ENCODE measurements at places on chromosomes 6 and 20.
A peak's percentile ranks its signal among the peaks of the same experiment; 100 is the strongest.

DNA sequence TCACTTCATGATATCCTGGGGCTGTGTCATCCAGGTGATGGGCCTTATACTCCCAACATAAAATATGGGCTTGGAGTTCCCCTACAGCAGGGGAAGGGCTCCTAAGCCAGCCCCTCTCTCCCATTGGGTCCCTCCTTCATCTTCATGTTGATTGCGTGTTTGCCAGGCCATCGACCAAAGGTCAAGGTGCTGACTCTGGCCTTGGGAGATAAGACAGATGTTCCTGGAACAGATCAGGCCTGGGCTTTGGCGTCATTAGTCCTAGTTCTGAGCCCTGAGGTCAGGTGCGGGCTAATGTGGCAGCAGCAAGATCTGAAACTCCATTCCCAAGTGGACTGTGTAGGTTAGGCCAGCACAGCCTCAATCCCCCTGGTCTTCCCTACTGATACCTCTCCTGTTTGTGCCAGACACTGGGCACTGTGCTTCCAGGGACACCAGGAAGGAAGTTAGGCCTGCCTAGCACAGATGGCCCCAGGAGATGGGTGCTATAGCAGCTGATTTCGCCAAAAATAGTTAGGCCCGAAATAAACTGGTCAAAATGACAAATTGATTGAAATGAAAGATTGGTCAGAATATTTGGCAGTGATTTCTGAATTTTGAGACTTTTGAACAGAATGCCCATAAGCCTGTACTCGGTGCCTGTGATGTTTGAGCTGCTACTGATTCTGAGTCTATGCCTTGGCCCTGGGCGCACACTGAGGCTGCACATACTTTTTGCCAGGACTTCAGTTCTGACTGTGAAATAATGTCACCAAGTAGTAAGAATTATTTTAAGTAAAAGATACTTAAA is 28.8 kb downstream of the EPB41L1 start:
- no peak for DNase-seq

DNA sequence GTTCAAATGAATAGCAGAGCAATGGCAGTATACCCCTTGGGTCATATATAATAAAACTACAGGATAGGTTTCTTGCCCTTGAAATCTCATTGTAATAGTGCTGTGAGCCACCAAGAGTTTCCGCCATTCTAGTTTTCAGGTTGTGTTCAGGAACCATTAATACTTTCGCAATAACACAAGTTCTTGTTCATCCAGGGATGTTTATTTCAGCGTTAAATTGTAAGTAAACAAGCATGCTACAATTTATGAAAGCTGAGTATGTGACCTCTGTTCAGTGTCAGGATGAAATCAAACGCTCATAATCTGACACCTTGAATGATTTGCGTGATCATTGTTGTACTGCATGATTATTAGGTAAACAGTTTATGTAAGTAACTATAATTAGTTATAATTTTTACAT is 22.8 kb downstream of the ANKS1A start:
- no peak for DNase-seq

DNA sequence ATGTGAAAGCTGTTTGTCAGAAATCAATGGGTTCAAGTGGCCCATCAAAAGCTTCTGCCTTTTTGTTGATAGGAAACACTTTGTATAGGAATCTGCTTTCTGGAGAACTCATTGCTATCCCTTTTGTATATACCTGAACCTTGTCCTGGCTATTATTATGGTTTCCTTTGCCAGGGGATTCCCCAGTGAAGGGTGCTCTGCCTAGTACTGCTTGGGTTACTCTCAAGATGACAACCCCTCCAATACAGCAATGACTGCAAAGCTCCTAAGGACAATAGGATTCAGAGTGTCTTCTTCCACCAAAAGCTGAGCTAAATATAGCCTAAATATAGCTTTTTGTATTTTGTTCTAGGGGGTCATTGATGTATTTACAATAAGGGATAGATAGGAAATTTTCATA is 54.0 kb upstream of the PTPRK start:
- DNase-seq = no peak

- no peak for DNase-seq
These were observed 180.4 kb upstream of the JARID2 start for GRCh38 chr6:15065261-15065989.

- no peak for DNase-seq
These were observed 14.4 kb upstream of the ZNF217 start for GRCh38 chr20:53608071-53608455.

DNA sequence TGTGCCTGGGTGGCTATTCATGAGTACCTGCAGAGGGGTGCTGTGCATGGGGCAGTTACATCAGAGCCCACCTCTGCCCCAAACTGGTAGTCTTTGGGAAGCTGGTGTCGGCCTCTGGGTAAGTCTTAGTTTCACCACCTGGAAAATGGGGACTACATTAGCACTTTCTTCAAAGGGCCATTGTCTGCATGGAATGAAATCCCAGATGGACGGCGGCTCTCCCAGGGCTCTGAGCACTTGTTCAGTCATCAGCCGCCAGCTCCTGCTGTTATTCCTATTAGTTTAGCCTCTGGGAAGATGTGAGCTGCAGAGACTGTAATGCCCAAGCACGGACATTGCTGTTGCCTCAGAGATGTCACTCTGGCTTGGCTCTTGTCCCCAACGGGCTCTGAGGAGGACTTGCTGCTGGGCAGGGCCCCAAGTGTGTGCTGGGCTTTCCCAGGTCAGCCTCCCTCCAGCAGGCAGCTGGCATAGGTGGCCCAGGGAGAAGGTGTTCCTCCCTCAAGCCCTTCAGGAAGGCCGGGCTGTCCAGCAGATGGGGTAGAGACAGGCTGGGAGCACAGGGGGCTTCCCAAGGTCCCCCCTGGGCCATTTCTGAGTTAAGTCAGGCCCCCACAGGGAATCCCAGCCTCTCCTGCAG is 268.3 kb downstream of the TFAP2C start:
- no peak for DNase-seq

DNA sequence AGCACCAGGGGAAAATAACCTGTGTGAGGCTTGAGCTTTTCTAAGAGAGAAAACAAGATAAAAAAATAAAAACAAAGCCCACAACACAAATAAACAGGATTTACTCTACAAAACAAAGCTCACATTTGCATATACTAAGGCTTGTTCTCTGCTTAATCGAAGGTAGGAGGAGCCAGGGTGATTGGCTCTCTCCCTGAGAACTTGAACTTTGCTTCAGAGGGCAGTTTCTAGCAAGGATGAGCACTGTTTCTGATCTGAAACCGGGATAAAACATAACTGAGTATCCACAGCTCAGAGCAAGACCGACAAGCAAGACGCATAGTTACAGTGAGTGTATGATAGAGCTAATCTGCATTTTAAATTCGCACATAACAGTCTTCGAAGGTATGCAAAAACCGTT is 200.6 kb downstream of the PRKN start:
- DNase-seq = no peak

DNA sequence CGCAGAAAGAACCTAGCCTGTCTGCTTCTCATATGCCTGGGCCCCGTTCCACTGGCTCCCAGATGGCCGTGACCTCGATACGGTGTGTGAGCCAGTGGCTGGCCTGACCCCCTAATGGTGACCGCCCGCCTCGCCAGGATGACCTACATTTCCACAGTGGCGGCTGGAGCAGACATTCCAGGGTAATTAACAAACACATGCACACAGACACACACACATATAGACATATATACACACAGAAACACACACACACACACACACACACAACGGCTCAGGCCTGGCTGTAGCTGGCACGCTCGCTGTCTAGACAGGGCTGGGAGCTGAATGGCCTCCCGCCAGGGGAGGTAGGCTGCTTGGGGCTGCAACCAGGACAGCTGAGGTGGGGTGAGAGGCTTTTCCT is 227.1 kb downstream of the ANKRD60 start:
- peak; percentile 83 for DNase-seq

DNA sequence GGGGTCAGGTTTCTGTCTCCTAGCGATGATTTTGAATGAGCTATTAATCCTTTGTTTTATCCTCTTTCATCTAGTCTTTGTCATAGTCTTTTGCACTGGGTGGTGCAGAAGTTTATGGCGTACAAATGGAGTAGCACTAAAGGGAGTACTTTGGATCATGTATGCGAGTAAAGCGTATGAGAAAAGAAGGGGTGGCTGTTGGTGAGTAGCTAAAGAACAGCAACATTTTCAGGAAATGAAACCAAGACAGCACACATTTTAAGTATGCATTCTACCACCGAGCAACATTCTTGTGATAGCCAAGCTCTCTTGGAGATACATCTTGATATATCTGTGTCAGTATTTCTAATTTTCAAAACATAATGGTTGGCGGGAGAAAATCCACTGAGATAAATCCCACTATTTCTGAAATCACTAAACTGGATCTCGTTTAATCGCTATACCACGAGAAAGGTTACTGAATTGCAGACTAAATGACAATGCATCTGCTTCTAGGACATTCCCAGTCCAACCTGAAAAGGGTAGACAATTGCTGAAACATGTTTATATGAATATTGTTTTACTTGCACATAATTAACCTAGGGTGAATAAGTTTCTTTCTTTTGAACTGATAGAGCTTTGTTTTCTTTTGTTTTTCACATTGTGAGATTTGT is 196.1 kb downstream of the TRIM27 start:
- no peak for DNase-seq

- DNase-seq = no peak
These were observed 26.5 kb upstream of the HEY2 start for GRCh38 chr6:125722886-125723285.

DNA sequence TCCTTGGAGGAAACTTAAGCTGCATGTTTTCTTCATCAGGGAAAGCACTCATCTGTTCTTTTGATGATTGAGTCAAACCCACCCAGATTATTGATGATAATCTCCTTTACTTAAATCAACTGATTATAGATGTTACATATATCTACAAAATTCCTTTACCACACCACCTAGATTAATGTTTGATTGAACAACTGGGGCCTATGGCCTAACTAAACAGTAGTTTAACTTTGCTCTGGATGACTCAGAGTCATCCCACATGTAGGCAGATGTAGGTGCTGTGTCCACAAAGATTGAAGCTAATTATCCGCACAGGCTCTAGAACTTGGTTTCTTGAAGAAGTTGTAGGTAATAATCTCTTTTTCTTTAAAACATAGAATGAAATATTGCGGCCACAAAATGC is 42.2 kb downstream of the PKIB start:
- DNase-seq = no peak

DNA sequence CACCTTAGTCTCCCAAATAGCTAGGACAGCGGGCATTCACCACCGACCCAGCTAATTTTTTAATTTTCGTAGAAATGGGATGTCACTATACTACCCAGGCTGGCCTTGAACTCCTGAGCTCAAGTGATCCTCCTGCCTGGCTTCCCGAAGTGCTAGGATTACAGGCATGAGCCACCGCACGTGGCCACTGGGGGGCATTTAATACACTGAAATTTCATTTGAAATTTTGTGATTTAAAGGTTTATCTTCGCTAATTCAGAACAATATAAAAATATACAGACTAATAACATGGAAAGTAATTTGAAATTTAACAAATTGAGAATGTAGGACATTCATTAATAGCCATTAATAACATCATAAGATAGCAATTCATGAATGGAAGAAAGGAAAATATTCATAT is 20.5 kb upstream of the TBC1D32 start:
- no peak for DNase-seq

DNA sequence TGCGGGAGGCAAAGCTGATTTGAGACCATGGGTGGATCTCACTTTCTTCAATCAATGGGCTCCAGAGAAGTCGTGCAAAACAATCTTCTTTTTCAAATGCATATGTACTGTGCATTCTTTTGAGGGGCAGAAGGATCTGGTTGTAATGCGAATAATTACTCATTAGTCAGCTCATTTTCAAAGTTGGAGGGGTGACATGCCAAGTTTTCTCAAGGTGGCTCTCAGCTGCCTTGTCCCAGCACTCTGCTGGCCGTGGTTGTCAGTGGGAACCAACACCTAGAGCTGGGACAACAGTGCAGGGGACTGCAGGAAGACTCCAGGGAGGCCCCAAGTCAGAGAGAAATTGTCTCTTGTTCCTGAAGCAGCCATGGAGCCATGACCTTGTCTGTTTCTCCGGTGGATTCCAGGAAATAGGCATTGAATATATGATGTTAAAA is 25.3 kb downstream of the MYT1 start:
- no peak for DNase-seq

- no peak for DNase-seq
These were observed 69.4 kb downstream of the CPNE5 start for GRCh38 chr6:36769676-36770499.

- no peak for DNase-seq
These were observed 12.2 kb downstream of the REPS1 start for GRCh38 chr6:138975815-138976214.

DNA sequence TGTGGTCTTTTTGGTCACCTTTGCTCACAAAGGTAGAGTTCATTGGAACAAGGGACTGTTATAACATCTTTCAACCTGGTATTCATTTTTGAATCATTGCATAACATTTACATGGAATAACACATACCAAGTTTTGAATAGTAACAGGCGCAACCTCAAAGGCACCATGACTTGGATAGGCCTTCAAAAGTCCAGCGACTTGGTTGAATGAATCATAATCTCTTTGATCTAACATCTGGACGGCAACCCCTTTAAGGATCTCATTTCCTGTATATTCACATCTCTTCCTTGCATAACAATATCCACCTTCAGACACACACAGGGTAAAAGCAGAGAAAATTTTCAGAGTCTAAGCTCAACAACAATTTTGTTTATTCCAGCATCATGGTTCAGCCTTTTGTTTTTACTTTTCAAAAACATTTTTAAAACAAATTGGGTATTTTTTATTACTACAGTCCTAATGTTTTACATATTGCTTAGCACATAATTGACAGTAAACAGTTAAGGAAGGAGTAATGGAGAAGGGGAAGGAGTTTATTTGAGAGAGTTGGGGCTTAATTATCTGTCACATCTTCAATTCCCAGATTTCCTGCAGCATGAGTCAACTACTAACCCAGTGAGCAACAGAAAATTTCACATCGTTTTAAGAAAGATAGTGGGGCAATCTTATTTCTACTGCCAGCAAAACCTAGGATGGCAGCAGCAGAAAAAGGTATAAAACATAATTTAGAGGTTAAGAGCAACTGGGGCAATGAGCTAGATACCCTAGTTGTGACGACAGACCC is 41.8 kb upstream of the F13A1 start:
- DNase-seq = no peak

DNA sequence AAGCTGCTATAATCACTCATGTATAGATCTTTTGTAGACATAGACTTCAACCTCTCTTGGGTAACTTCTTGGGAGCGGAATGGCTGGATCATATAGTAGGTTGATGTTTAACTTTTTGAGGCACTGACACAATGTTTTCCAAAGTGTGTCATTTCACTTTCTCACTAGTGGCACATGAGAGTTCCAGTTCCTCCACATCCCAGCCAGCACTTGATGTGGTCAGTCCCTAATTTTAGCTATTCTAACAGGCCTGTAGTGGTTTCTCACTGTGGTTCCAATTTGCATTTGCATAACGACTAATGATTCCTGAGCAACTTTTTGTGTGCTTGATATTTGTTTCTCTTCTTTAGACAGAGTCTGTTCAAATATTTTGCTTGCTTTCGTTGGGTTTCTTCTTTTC is 221.3 kb downstream of the DLL1 start:
- DNase-seq = no peak

GRCh38 chr6:117558818-117559217 is 43.5 kb downstream of the GOPC start:
- no peak for DNase-seq

- DNase-seq = no peak
These were observed 3.3 kb downstream of the CST11 start for GRCh38 chr20:23449421-23449820.
